ENCODE measurements at places on chromosomes 12 and 14. TPM values are rescaled to one million over a fixed set of nuclear protein-coding genes. Genes with fewer than 3 reads are reported as not detected.

DNA sequence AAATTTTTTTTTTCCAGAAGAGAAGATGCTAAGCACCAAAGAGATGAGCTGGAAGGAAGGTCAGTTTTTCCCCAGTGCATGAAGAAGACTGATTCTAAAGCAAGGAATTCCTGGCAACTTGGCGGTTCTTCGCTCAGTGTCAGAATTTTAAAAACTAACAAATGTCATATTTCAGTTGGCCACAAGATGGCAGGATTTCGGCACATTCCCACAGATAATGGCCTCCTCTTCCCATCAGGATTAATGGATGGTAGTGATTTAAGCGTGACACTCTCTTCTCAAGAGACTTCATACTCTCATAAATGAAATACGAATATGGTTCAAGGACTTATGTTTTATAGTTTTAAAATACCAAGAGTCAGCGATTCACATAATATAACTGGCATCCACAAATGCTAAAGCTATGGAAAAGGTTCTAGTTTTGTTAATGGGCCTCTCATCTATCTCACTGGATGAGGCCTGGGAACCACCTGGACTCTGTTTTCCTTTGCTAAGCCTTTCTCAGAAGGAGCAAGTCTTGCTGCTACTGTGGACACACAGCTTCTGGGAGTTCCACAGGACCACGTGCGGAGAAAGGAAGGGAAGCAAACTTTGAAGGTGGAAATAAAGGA, 46.1 kb upstream of the PTPRO start:
- no peak for DNase-seq

DNA sequence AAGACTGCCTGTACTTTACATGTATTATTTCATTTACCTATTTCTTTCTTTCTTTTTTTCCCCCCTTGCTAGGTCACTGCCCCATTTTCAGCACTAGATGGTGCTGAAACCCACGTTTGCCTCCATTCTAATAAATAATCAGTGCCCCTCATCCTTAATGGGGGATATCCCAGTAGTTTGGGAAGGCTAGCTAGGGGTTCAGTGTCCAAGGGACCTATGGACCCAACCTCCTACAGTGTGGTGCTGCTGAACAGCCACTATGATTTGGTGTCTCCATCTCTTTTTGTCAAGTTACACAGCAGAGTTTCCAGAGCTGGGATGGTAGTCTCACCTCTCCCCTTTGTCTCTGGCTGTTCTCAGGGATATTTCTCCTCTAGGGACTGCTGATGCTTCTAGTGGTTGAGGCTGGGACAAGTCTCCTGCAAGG, 6.5 kb upstream of the HCFC2 start:
- no peak for DNase-seq

DNA sequence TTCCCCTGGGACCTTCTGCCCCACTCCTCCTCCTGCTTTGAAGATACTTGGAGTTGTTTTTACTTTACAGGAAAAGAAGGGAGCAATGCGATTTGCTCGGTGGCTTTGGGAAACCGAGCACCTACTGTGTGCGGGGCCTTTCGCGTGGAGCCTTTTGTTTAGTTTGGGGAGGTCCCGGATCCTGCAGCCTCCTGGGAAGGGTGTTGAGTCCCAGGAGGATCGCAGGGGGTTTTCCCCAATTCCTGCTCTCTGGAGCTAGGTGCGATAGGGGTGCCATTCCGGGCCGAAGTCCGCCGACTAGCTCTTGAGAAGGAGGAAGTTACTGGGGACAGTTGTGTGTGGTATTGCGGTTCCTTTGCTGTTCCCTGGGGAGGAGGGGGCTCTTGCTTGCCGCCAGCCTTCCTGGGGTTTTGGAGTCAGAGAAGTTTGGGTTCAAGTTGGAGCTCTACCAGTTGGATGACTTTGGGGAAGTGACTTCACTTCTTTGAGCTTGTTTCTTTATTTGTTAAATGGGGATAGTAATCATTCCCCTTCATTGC, 1.1 kb downstream of the BRI3BP start:
- DNase-seq: no peak

GRCh38 chr14:86570371-86570770, 1040.4 kb downstream of the FLRT2 start:
- DNase-seq: no peak

GRCh38 chr12:67068204-67068731, 200.9 kb upstream of the CAND1 start:
- DNase-seq: peak; percentile 62

GRCh38 chr12:84757978-84758377, 154.6 kb downstream of the SLC6A15 start:
- no peak for DNase-seq

DNA sequence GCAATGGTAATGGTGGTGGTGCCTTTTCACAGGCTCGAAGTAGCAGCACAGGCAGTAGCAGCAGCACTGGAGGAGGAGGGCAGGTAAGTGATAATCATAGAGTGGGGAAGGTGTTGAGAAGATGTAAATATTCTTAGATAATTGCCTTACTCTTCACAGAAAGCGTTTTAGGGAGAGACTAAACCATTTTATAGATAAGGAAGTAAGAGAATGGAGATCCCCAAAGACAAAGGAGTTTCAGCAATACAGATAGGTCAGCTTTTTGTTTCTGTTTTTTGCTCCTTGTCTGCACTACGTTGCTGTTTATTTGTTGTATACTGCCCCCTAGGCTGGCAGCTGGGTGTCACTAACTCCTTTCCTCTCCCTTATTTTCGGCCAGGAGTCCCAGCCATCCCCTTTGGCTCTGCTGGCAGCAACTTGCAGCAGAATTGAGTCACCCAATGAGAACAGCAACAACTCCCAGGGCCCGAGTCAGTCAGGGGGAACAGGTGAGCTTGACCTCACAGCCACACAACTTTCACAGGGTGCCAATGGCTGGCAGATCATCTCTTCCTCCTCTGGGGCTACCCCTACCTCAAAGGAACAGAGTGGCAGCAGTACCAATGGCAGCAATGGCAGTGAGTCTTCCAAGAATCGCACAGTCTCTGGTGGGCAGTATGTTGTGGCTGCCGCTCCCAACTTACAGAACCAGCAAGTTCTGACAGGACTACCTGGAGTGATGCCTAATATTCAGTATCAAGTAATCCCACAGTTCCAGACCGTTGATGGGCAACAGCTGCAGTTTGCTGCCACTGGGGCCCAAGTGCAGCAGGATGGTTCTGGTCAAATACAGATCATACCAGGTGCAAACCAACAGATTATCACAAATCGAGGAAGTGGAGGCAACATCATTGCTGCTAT, 2.0 kb downstream of the SP1 start:
- DNase-seq: peak; percentile 79

GRCh38 chr12:72521326-72521725, 249.2 kb downstream of the TRHDE start:
- DNase-seq: no peak

DNA sequence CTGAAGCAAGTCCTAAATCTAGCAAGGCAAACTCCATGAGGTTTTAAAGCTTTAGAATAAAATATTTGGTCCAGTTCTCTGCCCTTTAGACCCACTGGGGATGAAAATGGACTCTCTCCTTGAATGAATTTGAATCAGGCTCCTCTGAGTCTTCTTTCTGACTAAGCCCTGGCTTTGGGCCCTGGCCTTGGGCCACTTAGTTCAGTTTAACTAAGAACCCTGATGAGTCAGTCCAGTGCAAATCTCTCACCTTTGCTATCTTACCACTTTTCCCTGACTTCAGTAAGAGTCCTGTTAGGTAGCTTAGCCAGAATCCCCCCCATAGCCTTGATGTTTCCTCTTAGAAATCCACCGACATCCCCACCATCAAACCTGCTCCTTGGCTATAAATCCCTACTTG, 427.5 kb downstream of the SNAPC1 start:
- DNase-seq: no peak

- no peak for DNase-seq
These were observed 15.3 kb downstream of the FAM222A start for GRCh38 chr12:109728921-109729320.

Gene SPX
- 12.4 TPM for total RNA-seq

Gene NOS1
- total RNA-seq: 0.11 TPM

Gene USP30
- 13.5 TPM for total RNA-seq

Gene MGAT4C
- total RNA-seq: 4.4 TPM

Gene WNT5B
- 2.9 TPM for total RNA-seq

Gene OAS2
- total RNA-seq: 5.0 TPM

Gene LMNTD1
- not detected for total RNA-seq

Gene PLA2G1B
- not detected for total RNA-seq
